Fibroblast of skin of scalp (primary cell): ENCODE measurements at places on chromosomes 4 and X.

DNA sequence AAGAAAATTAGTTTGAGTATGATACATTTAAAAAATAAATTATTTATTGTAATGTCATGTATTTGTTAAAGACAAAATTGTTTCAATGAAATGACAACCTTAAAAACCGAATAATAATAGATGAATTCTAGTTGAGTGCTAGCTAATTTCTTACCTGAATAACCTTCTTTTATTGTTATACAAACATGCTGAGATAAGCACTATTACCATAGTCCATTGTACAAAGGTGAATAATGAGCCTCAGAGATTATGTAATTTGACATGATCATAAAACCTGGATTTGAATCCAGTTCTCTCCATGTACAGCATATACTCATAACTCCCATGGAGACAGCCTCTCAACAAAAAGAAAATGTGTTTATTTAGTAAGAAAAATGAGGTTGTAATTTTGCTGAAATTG lies 1512.9 kb downstream of the PCDH19 start:
- no peak for DNase-seq

- no peak for DNase-seq
These were observed 207.8 kb upstream of the SLC7A11 start for GRCh38 chr4:138449938-138450337.

- DNase-seq = no peak
These were observed 27.4 kb upstream of the CCSER1 start for GRCh38 chr4:90099812-90100211.

DNA sequence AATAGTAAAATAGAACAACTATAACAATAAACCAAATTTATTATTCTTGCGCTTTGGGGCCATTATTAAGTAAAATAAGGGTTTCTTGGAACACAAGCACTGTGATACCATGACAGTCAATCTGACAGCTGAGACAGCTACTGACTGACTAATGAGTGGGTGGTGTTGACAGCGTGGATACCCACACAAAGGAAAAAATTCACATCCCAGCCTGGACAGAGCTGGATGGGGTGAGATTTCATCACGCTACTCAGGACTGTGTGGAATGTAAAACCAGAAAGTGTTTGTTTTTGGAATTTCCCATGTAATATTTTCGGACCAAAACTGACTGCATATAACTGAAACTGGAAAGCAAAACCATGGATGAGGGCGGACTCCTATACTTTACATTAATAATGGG lies 48.8 kb downstream of the IGFBP7 start:
- peak; percentile 87 for DNase-seq

DNA sequence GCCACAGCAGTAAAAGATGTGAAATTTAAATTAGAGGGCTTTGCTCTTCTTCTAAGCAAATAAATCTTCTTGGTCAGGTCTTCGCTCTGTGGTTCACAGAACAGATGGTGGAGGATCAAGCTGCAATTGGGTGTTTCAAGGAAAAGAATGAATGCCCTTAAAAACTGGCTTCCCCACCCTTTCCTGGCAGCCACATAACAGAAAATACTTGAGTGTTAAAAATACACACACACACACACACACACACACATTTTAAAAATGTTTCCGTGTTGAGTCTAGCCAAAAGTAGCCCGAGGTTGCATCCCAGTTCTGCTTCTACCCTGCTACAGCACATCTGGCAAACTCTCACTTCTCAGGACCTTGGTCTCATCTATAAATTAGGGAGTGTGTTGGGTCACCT lies 56.7 kb upstream of the FGFBP2 start:
- DNase-seq = peak; percentile 8

DNA sequence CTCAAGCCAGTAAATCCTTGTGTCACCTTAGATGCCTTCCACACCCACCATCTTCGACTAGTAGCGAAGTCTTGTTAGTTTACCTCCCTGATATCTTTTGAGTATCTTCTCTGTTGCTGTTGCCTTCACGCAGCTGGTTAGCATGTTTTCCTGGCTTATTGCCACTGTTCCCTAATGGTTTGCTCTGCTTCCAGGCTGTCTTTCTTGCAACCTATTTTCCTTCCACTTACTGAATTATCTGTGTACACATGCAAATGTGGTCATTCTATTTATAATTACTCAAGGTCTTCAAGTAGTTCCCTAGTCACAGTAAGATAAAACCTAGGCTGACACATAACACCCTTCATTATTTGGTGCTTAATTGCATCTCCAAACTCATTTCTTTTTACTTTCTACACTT lies 89.5 kb downstream of the UGT8 start:
- no peak for DNase-seq

- no peak for DNase-seq
These were observed 34.7 kb downstream of the IL13RA1 start for GRCh38 chrX:118761939-118762707.

- DNase-seq = no peak
These were observed 10.0 kb upstream of the HS6ST2 start for GRCh38 chrX:132968296-132968949.

DNA sequence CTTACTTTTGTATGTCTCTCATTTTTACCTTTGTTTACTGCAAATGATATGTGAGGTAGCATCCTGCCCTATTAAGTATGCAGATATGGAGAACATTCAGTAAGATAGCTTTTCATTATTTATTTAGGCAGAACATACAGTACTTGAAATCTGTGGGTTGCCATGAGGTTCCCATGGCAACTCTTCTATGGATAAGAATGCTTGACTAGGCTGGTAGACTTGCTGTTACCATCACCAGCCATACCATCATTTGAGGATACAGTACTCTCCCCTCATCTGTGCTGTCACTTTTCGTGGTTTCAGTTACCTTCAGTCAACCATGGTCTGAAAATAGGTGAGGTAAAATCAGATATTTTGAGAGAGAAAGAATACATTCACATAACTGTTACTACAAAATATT lies 56.7 kb downstream of the NAF1 start:
- no peak for DNase-seq

DNA sequence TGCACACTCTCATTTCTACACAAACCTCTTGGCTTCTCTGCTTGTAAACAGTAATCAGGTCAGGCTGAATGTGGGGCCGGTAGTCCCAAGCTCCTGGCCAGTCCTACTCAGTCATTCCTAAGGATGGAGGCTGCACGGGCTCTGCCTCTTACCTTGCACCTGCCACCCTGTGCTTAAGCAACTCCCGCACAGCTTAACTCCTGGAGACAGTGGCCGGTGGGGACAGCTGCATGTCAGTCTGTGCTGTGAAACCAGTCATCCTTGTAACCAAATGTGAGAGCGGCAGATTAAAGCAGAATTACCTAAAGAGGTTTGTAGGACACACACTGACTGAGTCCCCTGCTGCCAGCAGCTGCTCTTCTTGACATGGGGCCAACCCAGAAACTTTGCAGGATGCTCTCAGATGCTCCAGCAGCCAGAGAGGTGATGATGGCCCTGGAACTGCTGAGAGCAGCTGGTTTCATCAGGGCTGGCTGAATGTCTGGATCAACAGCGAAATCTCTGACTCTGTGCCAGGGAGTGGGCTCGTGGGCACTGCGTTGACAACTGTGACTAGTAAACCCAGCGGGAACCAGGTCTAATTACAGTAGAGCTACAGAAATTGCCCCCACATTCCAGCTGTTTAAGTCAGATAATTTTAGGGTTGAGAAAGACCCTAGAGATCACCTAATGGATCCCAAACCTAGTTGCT lies 123.7 kb downstream of the ANAPC4 start:
- no peak for DNase-seq

DNA sequence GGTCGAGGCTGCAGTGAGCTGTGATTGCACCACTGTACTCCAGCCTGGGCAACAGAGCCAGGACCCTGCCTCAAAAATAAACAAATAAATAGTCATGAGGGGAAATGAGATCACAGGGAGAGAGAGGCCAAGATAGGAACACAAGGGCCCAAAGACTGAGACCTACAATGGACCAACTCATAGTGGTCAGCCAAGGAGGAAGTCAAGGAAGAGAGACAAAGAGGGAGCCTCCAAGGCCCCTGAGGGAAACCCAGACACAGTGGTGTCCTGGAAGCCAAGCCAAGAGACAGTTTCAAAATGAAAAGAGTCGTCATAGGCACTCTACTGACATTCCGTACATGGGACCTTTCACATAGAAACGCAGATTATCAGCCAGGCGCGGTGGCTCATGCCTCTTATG lies 153.3 kb downstream of the BCOR start:
- DNase-seq = no peak

- DNase-seq = peak; percentile 10
These were observed 119.4 kb downstream of the AKAP4 start for GRCh38 chrX:50081282-50081889.

DNA sequence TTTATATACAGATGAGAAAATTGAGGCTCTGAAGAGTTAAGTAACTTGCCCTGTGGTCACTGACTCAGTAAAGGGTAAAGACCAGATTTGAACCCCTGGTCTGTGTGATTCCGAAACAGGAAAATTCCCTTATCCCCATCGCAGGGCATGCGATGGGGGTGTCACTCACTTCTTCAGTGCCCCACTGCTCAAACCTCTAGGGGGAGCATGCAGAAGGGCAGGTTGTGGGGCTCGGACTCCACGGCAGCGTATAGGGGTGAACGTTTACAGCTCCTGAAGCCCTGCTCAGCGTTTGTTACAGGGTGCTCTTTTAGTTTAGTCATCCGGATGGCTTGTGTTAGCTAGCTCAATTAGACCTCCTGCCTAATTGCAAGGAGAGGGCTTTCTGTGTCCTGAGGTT lies 3.7 kb upstream of the EXOC1 start:
- no peak for DNase-seq

DNA sequence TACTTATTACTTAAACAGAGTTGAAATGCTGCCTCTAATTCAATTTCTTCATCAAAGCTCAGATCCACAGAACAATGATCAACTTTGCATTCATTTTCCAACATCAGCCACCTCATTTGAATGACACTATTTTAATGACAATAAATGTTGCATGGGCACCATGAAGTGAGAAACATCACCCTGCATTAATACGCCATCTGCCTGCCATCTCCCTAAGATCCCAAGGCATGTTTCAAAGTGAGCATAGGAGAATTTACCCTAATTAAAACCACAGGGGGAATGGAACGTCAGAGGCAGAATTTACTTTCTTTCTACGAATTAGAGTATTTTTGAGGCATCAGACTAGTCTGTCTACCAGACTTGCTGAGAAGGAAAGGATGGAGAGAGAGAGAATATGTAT lies 32.7 kb downstream of the NEXMIF start:
- no peak for DNase-seq

GRCh38 chrX:49912086-49912485 lies 10.3 kb upstream of the CLCN5 start:
- DNase-seq = no peak

DNA sequence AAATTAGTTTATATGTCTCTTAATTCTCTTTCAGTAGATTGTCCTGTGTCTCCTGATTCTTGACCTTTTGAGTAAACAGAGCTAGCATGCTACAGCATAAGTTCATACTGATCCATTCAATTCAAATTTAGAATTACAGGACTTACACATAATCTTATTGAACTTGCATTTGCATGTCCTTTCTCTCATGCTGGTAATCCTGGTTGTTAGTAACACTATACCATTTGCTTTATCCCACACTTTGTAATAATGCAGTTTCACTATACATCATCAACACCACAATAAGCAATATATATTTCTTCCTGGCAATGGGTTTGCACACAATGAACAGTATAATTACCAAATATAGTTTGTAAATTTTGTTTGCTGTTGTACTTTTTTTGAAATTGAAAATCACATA lies 937.2 kb upstream of the GRID2 start:
- no peak for DNase-seq

DNA sequence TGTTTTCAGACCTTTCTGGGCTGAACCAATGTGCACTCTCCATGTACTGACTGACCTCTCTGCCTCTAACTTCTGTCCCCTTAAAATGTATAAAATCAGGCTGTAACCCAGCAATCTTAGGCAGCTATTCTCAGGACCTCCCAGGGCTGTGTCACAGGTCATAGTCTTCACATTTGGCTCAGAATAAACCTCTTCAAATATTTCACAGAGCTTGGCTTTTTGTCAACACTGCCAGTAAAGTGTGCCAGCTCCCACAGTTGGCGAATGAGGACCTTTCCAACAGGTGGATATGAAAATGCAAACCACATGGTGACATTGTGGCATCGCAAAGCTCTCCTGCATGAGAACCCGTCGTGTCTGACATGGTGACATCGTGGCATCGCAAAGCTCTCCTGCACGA lies 76.4 kb downstream of the ACOX3 start:
- DNase-seq = no peak

DNA sequence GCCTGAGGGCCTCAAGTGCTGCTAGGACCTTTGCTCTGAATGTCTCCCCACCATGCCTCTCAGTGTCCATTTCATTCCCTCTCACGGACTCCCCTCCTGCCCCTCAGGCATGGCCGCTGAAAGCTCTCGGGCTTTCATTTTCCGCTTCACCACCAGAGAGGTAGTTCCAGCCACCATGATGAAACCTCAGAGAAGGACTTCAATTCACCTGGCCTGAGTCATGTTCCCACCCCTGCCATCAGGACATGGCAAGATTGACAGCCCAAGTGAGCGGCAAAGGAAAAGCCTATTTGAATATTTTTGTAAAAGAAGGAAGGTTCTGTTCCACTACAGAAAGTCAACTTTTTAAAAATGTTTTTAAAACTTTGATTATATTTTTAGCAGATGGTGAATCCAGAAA lies 249.3 kb upstream of the GALNT7 start:
- no peak for DNase-seq

GRCh38 chrX:20060961-20061748 lies 55.6 kb downstream of the MAP7D2 start:
- DNase-seq = no peak

DNA sequence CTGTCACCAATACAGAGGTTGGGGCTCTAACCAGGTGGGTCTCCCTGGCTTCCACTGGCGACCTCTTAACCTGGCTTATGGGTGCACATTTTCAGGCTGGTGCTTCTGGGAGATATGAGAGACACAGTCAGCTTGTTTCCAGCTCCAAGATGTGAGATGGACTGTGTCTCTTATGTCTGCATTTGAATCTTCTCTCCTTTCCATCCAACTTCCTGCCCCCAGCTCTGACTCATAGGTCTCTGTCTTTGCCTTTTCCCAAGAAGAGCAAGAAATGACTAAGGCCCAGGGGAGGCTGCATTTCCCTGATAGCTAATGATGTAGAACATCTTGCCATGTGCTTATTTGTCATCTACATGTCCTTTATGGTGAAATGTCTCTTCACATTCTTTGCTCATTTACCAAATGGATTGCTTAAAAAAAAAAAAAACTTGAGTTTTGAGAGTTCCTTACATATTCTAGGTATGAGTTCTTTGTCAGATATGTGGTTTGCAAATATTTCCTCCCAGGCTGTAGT lies 3.2 kb upstream of the UXT start:
- peak; percentile 96 for DNase-seq
